Fibroblast of lung (primary cell): ENCODE measurements at places on chromosomes 16 and 17.

DNA sequence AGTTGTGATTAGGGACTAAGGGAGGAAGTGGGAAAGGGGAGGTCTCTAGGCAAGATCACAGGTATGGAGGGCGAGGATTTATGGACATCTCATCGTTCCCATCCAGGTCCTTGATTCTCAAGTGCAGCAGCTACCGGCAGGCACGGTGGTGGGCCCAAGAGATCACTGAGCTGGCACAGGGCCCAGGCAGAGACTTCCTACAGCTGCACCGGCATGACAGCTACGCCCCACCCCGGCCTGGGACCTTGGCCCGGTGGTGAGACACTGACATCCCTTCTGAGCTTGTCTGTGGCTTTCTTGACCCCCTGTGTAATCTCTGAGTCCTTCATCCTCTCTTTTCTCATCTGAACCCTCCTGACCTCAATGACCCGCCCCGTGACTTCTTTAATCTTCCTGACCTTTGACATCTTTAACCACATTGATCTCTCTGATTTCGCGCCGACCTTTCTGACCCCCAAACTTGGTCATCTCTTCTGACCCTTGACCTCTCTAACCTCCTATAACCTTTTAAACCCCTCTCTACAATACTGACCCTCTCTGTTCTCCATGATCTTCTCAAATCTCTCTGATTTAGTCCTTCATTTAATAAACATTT, 3.8 kb downstream of the PLD2 start:
- no peak for DNase-seq

DNA sequence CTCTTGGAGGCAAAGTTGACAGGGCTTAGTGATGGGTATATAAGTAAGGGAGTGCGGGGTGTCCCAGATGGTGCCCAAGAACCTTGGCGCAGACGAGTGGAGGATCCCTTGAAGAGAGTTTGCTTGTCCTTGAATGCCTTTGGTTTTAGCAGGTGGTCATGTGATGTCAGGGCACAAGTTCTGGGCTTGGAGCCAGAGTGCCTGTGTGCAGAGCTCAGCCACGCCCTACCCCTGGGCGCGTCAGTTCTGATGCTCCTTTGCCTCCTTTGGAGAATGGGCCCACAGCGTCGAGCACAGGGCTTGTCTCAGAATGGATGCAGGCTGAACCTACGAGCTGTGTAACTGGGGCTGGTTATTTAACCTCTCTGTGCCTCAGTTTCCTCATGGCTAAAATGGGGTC, 412.2 kb upstream of the EEF2KMT start:
- no peak for DNase-seq

GRCh38 chr16:68627951-68628425, 17.1 kb upstream of the CDH3 start:
- DNase-seq = no peak

DNA sequence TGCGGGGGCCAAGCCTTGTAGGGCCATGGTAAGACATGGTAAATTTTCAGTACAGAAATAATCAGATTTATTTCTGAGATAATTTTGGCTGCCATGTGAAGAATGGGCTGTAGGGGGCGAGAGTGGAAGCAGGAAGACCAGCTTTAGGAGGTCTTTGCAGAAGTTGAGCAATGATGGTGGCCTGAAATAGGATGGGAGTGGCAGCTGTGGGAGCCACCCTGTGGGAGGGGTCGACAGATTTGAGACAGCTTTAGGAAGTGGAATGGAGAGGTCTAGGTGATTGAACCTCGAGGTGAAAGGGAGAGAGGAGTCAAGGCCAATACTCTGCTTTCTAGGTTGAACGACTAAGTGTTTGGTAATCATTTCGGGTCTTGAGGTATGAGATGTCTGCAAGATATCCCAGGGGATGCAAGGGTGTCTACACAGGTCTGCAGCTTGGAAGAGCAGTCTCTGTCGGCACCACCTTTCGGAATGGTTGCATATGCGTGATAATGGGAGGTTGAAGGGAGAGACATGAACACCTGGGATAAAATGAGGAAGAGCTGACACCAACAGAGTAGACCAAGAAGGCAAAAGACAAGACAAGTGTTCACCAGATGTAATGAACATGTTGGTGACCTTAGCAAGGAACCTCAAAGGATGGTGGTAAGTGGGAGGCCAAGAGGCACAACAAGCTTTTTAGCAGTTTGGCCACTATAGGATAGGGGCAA, 4.2 kb upstream of the ATXN7L3 start:
- DNase-seq = peak; percentile 72

GRCh38 chr17:34249478-34249877, 5.6 kb upstream of the CCL2 start:
- no peak for DNase-seq

DNA sequence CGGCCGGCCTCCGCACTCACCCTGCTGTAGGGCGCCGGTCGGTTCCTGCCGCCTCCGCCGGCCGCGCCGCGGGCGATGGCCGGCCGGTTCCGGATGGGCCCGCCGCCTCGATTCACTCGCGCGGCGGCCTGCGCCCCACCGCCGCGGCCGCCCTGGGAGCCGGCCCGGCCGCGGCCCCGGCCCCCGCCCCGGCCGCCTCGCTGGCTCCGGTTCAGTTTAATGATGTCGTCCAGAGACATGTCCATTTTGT, 158 bp downstream of the ALYREF start:
- no peak for DNase-seq

- DNase-seq = no peak
These were observed 52.4 kb downstream of the CYTH1 start for GRCh38 chr17:78729641-78730040.

- DNase-seq = no peak
These were observed 23.4 kb downstream of the SLC25A10 start for GRCh38 chr17:81735264-81736102.

DNA sequence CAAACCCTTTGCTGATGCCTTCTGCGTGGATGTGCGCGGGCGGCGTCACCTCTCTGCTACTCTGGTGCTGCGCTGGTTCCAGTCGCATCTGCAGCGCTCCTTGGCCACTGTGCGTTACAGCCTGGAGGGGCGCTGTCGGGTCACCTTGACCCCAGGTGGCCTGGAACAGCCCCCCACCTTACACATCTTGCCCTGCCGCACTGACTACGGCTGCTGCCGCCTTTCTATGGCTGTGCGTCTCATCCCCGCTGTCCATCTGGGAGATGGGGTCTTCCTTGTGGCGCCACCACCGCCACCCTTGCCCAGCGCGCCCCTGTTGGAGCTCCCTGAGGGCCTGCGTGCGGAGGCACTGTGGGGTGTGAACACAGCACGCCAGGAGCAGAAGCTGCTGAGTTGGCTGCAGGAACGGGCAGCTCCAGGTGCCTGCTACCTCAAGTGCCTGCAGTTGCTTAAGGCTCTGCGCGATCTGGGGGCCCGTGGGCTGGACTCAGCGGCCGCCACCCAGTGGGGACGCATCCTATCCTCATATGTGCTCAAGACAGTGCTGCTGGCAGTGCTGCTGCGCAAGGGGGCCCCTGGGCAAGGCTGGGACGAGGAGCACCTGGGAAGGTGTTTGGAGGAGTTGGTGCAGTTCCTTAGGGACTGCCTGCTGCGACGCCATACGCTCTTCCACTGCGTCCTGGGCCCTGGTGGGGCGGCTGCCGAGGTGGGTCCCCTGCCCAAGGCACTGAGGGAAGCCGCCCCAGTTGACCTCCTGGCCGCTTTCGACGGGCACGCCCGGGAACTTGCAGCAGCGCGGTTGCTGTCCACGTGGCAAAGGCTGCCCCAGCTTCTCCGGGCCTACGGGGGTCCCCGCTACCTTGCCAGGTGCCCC, 1.6 kb downstream of the ITPRIPL2 start:
- no peak for DNase-seq

DNA sequence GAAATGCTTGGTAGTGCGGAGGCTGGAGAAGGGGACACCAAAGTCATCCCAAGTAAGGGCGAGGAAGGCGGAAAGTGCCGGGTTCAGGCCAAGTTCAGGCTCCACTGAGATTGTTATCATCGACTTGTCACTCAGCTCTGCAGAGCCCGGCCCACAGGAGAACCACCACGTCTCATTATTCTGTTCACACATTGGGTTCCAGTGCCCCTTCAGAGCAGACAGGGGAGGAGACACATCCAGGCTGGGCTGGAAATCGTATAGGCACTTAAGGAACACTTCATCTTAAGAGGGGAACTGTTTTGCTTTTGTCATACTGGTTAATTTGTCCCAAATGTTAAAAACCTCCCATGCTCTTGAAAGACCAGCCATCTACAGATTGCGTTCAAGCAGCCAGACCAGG, 118.3 kb upstream of the ADAMTS18 start:
- DNase-seq = no peak

DNA sequence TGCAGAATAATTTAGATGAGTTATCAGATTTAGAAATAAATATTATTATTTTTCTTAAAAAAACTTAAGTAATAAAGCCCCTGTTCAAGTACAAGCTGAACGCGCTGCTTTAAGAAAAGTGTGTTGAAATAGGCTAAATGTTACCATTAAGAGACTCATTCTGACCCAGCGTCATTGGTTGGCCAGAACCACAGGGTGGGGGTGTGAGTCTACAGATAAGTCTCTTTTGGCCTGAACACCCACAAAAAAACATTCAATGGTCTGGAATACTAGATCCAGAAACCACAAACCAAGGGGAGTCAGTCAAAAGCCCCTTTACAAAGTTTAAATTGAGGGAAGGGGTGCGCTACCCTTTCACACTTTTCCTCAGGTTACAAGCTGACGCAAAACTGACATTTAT, 776.1 kb downstream of the KCNJ2 start:
- DNase-seq = peak; percentile 22

DNA sequence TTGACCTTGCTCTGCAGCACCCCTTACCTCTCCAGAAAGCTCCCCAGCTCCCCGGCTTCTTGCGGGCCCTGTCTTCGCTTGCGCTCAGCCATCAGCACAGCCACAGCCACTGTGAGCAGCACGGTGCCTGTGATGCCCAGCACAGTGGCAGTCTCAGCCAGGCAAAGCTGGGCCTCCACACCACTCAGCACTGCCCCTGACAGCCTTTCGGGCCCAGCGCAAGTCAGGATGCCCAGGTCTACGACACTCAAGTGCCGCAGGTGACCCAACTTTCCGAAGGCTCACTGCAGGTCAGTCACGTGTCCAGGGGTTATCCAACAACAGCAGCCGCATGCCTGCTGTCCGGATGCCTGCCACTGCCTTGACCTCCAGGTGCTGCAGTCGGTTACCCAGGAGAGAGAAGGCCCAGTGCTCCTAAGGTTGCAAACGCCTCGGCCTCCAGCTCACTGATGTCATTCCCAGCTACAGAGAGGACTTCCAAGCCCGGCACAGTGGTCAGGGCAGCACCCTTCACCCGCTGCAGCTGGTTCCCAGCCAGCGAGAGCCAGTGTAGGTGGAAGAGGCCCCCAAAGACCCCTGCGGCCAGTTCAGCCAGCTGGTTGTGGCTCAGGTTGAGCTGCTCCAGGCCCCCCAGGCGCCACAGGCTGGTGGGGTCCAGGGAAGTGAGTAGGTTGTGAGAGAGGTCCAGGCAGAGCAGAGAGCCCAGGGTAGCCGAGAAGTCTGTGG, 8.9 kb upstream of the TMEM101 start:
- no peak for DNase-seq

- no peak for DNase-seq
These were observed 19.7 kb downstream of the CIITA start for GRCh38 chr16:10896723-10897122.

DNA sequence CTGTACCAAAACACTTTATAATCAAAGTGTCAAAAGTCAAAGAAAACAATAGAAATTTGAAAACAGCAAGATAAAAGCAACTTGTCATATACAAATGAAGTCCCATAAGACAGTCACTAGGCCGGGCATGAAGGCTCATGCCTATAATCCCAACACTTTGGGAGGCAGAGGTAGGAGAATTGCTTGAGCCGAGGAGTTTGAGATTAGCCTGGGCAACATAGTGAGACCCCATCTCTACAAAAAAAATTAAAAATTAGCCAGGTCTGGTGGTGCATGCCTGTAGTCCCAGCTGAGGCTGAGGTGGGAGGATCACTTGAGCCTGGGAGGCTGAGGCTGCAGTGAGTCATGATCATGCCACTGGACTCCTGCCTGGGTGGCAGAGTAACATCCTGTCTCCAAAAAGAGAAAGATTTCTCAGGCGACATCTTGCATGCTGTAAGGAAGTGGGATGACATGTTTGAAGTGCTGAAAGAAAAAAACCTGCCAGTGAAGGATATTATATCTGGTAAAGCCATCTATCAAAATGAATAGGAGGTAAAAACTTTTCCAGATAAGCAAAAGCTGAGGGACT, 98.7 kb upstream of the NACA2 start:
- DNase-seq = peak; percentile 27

DNA sequence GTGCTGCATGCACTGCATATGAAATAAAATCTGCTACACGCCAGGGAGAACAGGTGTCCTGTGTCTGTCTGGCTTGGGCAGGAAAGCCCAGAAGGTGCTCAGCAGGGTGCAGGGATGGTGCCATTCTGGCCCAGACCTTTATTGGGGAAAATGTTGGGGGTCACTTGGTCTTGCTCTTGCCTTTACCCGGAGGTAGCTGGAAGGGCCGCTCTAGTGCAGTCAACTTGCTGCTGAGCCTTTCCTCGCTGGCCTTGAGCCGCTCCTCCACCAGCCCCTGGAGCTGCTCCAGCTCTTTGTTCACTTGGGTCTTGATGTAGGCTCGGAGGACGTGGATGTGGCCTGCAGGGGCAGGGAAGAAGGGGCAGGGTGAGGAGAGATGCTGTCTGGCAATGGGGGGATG, 4.5 kb downstream of the CFAP119 start:
- DNase-seq = no peak

- DNase-seq = no peak
These were observed 11.7 kb downstream of the CACNG1 start for GRCh38 chr17:67055811-67056745.

GRCh38 chr16:65070831-65071432, 50.9 kb downstream of the CDH11 start:
- peak; percentile 98 for DNase-seq

DNA sequence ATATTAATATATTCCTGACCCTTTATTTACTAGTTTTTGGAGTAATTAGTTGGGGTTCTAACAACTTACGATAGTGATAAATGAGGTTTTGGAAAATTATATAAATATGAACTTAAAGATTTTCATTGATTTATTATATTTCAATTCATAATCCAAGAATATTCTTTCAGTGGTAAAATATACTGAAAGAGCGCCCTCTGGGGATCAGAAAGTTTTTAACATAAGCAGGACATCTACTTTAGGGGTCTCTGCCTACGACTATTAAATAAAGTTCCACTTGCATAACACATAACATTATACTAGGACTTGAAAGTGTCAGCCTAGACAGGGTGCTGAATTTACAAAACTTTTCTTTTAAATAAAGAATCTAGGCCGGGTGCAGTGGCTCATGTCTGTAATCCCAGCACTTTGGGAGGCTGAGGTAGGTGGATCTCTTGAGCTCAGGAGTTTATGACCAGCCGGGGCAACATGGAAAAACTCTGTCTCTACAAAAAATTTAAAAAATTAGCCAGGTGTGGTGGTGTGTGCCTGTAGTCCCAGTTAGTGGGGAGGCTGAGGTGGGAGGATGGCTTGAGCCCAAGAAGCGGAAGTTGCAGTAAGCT, 15.6 kb downstream of the RFWD3 start:
- peak; percentile 31 for DNase-seq

GRCh38 chr16:64390102-64390501, 731.8 kb downstream of the CDH11 start:
- no peak for DNase-seq

- no peak for DNase-seq
These were observed 8.8 kb upstream of the SALL1 start for GRCh38 chr16:51159865-51160264.
